ENCODE measurements at places on chromosomes 7 and 10.

DNA sequence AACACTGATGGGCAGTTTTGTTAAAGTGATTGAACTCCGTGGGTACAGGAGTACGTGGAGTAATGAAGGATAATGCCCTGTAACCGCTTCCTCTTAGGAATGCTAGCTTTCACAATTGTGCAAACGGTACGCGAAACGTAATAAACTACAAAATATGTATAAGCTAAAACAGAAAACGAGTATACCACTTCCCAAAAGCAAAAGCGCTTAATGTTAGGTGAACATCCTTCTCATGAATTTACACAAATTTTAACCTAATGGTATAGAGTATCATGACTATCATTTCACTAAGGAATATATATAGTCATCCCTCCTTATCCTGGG, 395 bp upstream of the ZNF25 start:
- no peak for DNase-seq

- DNase-seq, result no peak
These were observed 258.5 kb downstream of the AGMO start for GRCh38 chr7:15303357-15303756.

GRCh38 chr10:126036515-126036914, 140.2 kb downstream of the FANK1 start:
- DNase-seq, result no peak

DNA sequence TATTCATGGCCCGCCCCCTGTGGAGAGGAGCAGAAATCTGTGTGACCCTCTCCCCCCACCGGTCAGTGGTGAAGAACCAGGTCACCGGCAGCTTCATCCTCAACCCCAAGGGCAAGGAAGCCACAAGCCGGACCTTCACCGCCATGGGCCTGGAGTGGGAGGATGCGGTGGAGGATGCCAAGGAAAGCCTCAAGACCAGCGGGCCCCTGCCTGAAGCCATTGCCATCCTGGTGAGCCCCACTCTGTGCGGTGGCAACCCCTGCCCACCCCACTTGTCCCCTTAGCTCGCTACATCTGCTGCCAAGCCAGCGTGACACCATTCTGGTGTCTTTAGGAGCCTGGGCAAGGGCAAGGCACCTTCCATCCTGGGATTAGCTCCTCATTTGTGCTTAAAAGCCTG, 35.4 kb downstream of the TBATA start:
- DNase-seq, result no peak

- DNase-seq, result no peak
These were observed 28.9 kb downstream of the POR start for GRCh38 chr7:75943864-75944263.

Measured in WTC11 (cell line).